Foreskin keratinocyte (primary cell): ENCODE measurements at places on chromosomes 6 and 20.

GRCh38 chr20:25341716-25342680 is 48.6 kb downstream of the ABHD12 start:
- DNase-seq: peak; percentile 33

- DNase-seq: no peak
Observed at GRCh38 chr20:57890202-57890800, 180.5 kb upstream of the PMEPA1 start.

DNA sequence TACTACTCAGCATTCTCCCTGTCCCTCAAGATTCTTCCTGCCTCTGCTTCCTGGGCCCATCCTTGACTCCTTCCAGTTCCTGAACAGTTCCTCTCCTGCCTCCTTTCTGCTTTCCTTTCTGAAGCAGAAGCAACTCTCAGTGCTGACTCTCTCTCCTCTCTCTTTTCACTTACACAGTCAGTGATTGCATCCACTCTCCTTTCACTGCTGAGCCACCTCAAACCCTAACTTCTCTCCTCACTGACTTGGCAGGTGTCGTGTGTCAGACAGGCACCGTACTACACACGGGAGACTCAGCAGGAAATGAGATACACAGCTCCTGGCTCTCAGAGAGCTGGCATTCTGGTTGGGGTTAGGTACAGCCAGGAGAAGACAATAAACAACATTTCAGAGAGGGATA is 5.6 kb downstream of the ABHD16A start:
- no peak for DNase-seq

GRCh38 chr6:68038815-68039408 is 596.2 kb upstream of the ADGRB3 start:
- no peak for DNase-seq

DNA sequence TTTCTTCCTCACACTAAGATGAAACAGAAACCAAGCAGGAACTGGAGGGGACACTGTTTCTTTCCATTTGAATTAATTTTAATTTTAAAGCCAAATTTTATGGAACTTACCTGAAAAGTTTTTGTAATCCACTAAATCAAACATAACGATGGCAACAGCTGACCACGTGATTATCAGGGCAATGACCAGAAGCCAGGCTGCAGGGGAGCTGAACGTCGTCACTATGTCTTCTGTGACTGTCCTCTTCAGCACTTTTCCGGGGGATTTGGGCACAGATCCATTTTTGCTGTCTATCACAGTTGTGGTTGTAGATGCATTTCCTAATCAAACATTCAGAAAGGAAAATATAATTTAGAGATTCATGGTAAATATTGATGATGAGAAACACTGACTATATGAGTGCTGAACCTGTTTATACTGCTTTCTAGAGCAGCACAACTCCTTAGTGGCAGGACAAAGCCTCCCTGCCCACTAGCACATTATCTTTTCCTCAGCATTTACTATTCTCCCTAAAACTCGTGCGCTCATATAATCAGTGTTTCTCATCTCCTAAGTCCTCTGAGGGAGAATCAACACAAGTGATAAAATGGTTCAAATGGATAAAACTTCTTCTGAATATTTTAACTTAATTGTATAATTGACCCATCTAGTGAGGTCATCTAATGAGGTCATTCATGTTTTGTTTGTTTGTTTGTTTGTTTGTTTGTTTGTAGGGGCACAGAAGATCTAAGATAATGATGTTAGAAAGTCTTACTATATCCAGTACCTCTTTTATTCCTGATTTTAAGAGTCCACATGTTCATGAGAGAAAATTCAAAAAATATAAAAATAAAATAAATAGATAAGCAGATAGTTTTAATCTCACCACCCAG is 65.7 kb downstream of the TRDN start:
- no peak for DNase-seq

DNA sequence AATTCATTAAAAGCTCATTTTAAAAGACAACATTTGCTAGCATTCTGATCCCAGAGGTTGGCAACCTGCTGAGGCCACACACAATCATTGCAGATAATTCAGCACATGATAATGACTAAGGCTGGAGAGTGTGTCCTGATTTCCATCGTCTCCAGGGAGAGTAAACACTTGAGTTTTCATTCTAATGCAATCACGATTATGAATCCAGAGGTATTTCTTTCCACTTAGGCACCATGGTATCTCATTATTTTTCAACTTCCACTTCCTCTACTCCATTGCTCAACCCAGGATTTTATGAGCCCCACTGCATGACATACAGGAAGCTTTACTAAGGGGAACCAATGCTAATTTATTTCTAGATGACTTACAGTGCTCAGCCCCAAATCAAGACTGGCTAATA is 273.8 kb upstream of the AGPAT4 start:
- DNase-seq: no peak

DNA sequence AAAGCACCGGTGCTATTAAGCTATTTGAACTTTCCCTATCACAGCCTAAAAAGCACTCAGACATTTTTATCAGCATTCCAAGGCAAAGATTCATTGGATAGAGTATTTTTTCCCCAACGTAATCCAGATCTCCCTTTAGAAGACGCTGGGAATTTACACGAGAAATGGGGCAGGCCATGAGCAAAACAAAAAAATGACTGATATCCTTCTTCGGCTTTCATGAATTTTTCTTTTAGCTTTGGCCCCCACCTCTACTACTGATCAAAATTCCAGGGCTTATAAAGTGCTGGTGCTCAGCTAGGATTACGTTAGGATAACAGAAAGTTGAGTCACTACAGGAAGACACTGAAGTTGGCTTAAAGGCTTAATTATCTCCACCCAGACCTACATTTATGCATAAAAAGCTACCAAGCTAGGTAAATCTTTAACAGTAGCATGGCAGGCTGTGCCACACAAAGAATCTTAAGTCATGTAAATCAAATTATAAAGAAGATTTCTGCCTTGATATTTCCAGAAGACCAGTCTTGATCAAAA is 418.5 kb upstream of the BTBD3 start:
- peak; percentile 50 for DNase-seq

GRCh38 chr20:44601801-44602204 is 19.4 kb downstream of the PKIG start:
- no peak for DNase-seq

GRCh38 chr6:137370871-137371633 is 123.1 kb downstream of the OLIG3 start:
- DNase-seq: no peak

- no peak for DNase-seq
Observed at GRCh38 chr20:10634683-10635411, 39.0 kb downstream of the JAG1 start.

DNA sequence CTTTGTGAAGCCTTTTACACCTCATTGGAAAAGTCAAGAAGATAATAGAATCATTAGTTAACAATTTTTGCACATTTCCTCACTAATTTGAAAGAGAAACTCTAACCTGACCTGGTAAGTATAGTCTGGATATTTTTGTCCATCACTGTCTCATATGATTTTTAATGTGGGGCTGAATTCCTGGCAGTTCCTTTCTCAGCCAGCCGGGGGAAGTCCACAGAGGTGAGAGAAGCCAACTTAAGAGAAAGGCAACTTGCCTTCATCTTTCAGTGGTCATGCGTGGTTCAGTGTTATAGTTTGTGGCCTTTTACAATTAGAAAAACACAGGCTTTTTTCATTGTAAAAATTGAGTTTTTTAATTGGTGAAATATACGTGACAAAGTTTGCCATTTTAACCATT is 80.6 kb downstream of the CDYL start:
- DNase-seq: no peak

DNA sequence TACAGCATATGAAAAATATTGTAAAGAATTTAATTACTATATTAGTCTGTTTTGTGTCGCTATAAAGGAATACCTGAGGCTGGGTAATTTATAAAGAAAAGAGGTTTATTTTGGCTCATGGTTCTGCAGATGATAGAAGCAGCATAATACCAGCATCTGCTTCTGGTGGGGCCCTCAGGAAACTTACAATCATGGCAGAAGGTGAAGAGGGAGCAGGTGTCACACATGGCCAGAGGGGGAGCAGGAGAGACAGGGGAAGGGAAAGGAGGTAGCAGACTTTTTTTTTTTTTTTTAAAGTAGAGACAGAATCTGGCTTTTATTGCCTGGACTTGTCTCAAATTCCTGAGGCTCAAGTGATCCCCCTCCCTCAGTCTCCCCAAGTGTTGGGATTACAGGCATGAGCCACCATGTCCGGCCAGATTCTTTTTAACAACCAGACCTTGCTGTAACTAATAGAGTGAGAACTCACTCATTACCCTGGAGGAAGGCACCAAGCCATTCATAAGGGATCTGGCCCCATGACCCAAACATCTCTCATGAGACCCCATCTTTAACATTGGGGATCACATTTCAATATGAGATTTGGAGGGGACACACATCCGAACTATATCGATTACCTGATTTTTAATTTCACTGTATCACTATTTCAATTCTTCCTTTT is 64.6 kb downstream of the MAN1A1 start:
- DNase-seq: no peak

DNA sequence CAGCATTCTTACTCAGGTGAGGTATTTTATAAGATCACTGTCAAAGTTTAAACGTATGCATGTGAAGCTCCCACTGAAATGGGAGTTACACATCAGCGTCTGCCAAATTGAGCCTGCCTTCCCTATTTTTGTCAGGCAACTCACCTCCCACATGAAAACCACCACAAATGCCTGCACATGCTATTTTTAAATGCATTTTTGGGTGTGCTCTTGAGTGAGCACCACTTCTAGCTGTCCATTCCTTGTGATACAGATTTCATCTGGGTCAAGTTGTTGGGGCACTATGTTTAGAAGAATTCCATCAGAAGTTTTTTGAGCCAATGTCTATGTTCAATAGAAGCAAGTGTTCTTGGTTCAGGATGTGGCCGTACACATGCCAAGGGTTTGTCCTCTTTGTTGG is 71.7 kb upstream of the RIPPLY2 start:
- no peak for DNase-seq

GRCh38 chr6:6333501-6333900 is 13.0 kb upstream of the F13A1 start:
- DNase-seq: no peak

GRCh38 chr6:134454794-134455193 is 136.9 kb upstream of the SGK1 start:
- no peak for DNase-seq

DNA sequence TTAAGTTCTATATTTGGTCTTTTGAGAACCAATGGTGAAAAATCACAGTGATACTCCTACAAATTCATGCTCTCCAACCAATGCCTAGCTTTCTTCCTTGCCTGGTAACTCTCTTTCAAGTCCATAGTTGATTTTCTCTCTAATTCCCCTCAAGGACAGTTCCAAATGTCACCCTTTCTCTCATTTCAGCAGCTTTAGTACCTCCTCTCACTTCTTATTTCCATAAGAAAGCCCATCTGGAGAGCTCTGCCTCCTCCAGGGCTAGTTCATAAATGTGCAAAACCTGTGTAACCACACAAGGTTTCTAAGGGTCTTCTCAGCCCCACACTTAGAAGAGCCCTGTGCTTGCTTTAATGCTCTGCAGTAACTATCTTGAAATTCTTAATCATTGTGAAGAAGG is 155.4 kb upstream of the PLCB4 start:
- no peak for DNase-seq

DNA sequence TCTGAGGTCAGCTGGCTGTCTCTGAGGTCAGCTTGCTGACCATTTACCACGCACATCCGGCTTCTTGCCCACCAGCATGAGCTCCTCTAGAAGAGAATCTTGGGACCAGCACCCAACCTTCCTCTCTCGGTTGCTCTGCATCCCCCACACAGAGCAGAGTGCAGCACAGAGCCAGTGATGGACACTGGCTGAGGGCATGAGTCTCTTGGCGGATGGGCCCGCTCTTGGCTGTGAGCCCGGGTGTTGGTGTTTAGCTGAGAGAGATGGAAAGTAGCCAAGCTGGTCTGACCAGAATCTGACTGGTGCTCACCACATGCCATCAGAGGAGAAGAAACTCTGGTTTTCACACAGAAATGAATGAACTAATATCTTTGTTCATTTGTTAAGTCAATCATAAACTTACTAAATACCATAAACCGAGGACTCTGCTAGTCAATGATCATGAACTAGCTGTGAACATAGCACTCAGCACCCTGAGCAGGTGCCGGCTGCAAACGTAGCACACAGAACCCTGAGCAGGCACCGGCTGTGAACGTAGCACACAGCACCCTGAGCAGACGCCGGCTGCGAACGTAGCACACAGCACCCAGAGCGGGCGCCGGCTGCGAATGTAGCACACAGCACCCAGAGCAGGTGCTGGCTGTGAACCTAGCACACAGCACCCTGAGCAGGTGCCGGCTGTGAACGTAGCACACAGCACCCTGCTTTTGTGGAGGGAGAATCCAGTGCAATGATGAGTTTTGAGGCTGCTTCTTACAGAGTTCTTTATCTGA is 10.4 kb upstream of the THBS2 start:
- no peak for DNase-seq

GRCh38 chr6:56003616-56004015 is 128.2 kb upstream of the BMP5 start:
- no peak for DNase-seq

DNA sequence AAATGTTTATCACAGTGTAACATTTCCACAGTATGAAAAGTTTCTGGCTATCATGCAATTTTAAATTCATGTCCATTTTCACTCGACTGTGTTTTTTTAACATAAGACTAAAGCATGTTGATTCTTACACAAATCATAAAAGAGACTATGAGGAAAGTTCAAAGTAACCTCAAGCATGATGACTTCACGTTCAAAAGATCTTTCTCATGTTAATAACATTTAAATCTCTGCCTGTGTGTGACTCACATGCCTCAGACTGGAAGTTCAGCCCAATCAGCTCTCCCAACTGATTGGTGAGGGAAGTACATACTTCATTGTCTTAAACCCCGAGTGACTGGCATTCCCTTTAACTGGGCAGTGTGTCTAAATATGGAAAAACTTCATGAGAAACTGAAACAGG is 37.4 kb downstream of the ATXN1 start:
- DNase-seq: peak; percentile 90

- DNase-seq: no peak
Observed at GRCh38 chr6:52086741-52087140, 672 bp downstream of the PKHD1 start.

DNA sequence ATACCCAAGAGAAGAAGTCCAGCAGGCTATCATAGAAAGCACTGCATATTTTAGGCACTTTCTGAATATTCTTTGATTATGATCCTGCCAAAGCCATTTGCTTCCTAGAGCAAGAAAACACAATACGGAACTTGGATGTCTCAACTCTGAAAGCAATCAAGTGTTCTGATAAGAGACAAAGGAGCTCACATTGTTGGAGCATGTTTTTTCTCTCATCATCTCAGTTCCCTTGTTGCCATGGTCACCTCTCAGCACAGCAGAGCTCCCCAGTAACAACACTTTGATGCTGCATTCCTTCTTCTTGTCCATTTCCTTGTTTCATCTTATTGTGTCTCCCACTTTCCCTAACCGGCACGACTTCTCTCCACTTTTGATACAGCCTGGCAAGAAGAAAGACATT is 168.7 kb upstream of the FUT9 start:
- DNase-seq: no peak

DNA sequence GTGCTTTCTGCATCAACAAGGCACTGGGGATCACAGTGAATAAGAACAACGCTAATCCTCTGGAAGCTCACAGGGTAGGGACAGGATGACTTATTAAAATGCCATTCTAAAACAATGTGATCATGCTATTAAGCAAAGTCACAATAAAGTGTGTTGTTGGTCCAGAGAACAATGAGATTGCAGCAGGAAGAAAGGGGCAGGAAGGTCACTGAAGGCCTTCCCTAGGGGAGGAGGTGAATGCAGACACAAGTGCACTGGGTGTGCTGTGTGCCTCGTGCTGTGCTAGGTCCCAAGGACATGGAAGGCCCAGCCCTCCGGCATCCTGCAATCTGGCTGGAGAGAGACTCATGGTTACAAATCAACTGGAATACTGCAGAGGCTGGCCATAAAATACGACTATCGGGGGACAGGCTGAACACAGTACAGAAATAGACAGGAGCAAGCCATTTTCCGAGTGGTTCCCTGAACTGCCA is 55.7 kb downstream of the LYRM4 start:
- no peak for DNase-seq
